ENCODE measurements at places on chromosomes 13 and 19.

GRCh38 chr19:19444681-19445155 lies 39.2 kb downstream of the GATAD2A start:
- H3K27ac ChIP-seq = peak overlapping the region; percentile 57
- no peak for DNase-seq
- no peaks in the 10 kb centered on the region for H3K36me3 ChIP-seq

DNA sequence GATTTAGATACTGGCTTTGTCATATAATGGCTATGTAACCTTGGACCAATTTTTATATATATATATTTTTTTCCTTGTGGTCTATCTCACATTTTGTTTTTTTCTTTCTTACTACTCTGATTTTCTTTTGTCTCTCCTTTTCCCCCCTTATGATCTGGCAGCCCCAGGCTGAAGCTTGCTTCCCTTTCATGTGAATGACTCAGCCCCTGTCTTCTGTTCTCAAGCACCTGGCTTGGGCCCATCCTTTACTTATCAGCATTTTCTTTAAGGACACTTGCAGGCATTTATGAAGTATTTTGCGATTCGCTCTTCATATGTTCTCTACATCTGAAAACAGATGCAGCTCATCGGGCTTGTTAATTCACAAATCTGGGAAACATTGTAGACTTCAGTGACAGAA lies 163.6 kb downstream of the SPRY2 start:
- H3K4me3 ChIP-seq = no peak overlapping the region
- no peaks in the 10 kb centered on the region for H3K36me3 ChIP-seq
- no peaks in the 10 kb centered on the region for H3K27me3 ChIP-seq
- no peak overlapping the region for H3K27ac ChIP-seq
- no peak for DNase-seq

- H3K4me3 ChIP-seq = no peak overlapping the region
- no peak overlapping the region for H3K27ac ChIP-seq
- H3K27me3 ChIP-seq = no peaks in the 10 kb centered on the region
- H3K36me3 ChIP-seq = no peaks in the 10 kb centered on the region
Observed at GRCh38 chr13:78317030-78317429, 286.3 kb downstream of the POU4F1 start.

DNA sequence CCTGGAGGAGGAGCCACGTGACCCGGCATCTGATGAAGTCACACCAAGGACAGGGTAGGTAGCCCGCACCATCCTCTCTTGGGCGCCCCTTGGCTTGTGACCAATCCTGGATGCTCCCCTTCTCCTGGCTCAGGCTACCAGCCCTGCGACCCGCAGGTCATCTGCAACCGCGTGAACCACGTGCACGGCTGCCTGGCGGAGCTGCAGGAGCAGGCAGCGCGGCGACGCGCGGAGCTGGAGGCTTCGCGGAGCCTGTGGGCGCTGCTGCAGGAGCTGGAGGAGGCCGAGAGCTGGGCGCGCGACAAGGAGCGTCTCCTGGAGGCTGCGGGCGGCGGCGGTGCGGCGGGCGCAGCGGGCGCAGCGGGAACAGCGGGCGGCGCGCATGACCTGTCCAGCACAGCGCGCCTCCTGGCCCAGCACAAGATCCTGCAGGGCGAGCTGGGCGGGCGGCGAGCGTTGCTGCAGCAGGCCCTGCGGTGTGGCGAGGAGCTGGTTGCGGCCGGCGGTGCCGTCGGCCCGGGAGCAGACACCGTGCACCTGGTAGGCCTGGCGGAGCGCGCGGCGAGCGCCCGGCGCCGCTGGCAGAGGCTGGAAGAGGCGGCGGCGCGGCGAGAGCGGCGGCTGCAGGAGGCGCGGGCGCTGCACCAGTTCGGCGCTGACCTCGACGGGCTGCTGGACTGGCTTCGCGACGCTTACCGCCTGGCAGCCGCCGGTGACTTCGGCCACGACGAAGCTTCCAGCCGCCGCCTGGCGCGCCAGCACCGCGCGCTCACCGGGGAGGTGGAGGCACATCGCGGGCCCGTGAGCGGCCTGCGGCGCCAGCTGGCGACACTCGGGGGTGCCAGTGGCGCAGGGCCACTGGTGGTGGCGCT lies 45.9 kb downstream of the SPTBN4 start:
- H3K27ac ChIP-seq = no peak overlapping the region
- H3K4me3 ChIP-seq = peak overlapping the region; percentile 30
- H3K4me1 ChIP-seq = peaks cover 6% of the 10 kb centered on the region
- no peak for DNase-seq

DNA sequence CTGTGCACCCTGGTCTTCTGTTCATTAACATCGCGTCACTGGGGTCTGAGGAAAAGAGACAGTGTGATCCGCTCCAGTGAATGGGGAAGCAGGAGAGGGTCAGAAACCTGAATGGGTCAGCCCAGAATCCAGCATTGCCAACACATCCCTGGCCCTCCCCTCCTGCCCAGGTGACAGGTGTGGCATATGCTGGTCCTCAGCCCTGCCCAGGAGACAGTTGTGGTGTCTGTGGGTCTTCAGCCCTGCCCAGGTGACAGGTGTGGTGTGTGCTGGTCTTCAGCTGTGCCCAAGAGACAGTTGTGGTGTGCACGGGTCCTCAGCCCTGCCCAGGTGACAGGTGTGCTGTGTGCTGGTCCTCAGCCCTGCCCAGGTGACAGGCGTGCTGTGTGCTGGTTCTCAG lies 8.0 kb downstream of the TFDP1 start:
- H3K4me3 ChIP-seq = no peak overlapping the region
- DNase-seq = peak; percentile 30
- H3K27me3 ChIP-seq = no peaks in the 10 kb centered on the region
- no peak overlapping the region for H3K27ac ChIP-seq

- DNase-seq = no peak
- H3K27me3 ChIP-seq = no peaks in the 10 kb centered on the region
- no peak overlapping the region for H3K27ac ChIP-seq
Observed at GRCh38 chr13:44908266-44908665, 81.0 kb downstream of the NUFIP1 start.

GRCh38 chr19:35775046-35775297 lies 392 bp upstream of the ARHGAP33 start:
- H3K4me3 ChIP-seq = peak overlapping the region; percentile 88
- H3K27ac ChIP-seq = no peak overlapping the region

GRCh38 chr19:15122331-15123030 lies 15.3 kb downstream of the SYDE1 start:
- no peak for DNase-seq
- H3K4me3 ChIP-seq = no peak overlapping the region
- H3K4me1 ChIP-seq = peaks cover 12% of the 10 kb centered on the region
- no peak overlapping the region for H3K27ac ChIP-seq
- H3K27me3 ChIP-seq = no peaks in the 10 kb centered on the region
- peaks cover 47% of the 10 kb centered on the region for H3K36me3 ChIP-seq

GRCh38 chr13:50713523-50714248 lies 129.8 kb downstream of the DLEU7 start:
- no peak overlapping the region for H3K27ac ChIP-seq
- no peak for DNase-seq
- no peaks in the 10 kb centered on the region for H3K36me3 ChIP-seq
- no peaks in the 10 kb centered on the region for H3K4me1 ChIP-seq
- no peaks in the 10 kb centered on the region for H3K27me3 ChIP-seq

GRCh38 chr13:110443622-110444225 lies 117.8 kb downstream of the RAB20 start:
- peak; percentile 67 for DNase-seq
- peak overlapping the region; percentile 80 for H3K27ac ChIP-seq
- H3K27me3 ChIP-seq = no peaks in the 10 kb centered on the region

DNA sequence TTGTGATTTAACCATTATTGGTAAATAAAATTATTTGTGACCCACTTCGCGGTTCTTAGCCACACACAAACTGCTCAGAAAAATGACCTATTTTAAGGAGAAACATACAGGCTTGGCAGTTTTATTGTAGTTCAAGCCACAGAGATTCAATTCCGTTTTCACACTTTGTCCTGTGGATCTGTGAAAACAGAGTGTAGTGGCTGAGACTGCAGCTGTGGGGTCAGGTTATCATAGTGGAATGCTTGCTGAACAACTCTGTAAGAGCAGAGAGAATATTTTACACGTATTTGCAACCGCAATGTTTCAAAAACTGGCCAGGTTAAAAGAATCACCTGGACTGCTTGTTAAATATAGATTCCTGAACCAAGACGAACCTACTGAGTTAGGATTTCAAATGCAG lies 292.5 kb downstream of the GPC5 start:
- H3K27me3 ChIP-seq = no peaks in the 10 kb centered on the region
- no peaks in the 10 kb centered on the region for H3K36me3 ChIP-seq
- H3K27ac ChIP-seq = no peak overlapping the region

DNA sequence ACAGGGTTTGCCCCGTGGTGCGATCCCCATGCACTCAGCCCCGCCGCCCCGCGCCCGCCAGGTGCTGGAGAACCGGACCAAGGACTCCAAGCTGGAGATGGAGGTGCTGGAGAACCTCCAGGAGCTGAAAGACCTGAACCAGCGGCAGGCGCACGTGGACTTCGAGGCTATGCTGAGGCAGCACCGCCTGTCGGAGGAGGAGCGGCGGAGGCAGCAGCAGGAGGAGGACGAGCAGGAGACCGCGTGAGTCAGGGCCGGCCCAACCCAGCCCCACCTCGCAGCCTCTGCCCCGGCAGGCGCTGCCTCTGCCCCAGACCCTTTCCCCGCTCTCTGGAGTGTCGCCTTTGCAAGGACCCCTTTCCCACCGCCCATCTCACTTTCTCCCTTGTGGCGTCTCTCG lies 11.3 kb downstream of the YJU2 start:
- DNase-seq = no peak
- H3K4me3 ChIP-seq = no peak overlapping the region
- H3K4me1 ChIP-seq = no peaks in the 10 kb centered on the region
- H3K27ac ChIP-seq = no peak overlapping the region
- H3K27me3 ChIP-seq = no peaks in the 10 kb centered on the region

DNA sequence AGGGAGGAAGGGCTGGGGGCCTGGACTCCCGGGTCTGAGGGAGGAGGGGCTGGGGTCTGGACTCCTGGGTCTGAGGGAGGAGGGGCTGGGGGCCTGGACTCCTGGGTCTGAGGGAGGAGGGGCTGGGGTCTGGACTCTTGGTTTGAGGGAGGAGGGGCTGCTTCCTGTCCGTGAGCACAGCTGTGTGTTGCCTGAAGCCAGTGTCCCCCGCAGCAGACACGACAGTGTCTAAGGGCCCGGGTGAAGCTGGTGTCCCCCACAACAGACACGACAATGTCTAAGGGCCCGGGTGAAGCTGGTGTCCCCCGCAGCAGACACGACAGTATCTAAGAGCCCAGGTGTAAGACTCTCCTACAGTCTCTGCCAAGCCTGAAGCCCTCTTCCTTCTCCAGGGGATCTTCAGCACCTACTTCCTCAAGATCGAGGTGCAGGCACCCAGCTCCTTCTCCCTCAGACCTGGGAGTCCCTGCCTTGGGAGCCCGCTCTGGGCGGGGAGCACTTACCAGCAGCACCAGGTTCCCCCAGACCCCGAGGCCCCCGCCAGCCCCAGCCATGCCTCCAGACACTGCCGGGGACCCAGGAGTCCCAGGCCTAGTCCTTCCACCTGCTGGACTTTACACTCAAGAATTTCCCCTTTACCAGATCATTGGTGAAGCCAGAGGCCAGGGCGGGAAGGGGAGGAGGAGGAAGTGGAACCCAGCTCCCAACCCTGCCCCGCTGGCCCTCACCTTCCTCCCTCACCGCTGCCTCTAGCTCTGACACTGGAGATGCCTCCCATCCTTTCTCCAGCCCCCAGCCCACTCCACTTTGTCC lies at the start of gene PTPRH:
Gene PTPRH (minus strand): TSS at position 622 of the 813 bp plus-strand sequence. CDS start 68 bp downstream, at position 554.
- H3K27ac ChIP-seq = no peak within 1 kb of the TSS
- H3K4me1 ChIP-seq = peaks cover 2% of the 10 kb centered on the region

GRCh38 chr13:111043575-111043982 lies 71.5 kb upstream of the ARHGEF7 start:
- H3K4me3 ChIP-seq = no peak overlapping the region
- DNase-seq = peak; percentile 54
- H3K27me3 ChIP-seq = no peaks in the 10 kb centered on the region
- H3K36me3 ChIP-seq = no peaks in the 10 kb centered on the region

- no peak overlapping the region for H3K4me3 ChIP-seq
- H3K36me3 ChIP-seq = no peaks in the 10 kb centered on the region
- H3K27ac ChIP-seq = no peak overlapping the region
- no peak for DNase-seq
Observed at GRCh38 chr19:35060160-35060855, 18.8 kb downstream of the HPN start.

GRCh38 chr13:24528816-24529398 lies 16.3 kb upstream of the PARP4 start:
- H3K4me1 ChIP-seq = no peaks in the 10 kb centered on the region
- H3K27ac ChIP-seq = no peak overlapping the region
- no peak overlapping the region for H3K4me3 ChIP-seq

- DNase-seq = no peak
- no peak overlapping the region for H3K27ac ChIP-seq
- peaks cover 45% of the 10 kb centered on the region for H3K36me3 ChIP-seq
- no peak overlapping the region for H3K4me3 ChIP-seq
- H3K4me1 ChIP-seq = no peaks in the 10 kb centered on the region
- H3K27me3 ChIP-seq = no peaks in the 10 kb centered on the region
Observed at GRCh38 chr19:34411216-34411615, 7.0 kb downstream of the PDCD2L start.

DNA sequence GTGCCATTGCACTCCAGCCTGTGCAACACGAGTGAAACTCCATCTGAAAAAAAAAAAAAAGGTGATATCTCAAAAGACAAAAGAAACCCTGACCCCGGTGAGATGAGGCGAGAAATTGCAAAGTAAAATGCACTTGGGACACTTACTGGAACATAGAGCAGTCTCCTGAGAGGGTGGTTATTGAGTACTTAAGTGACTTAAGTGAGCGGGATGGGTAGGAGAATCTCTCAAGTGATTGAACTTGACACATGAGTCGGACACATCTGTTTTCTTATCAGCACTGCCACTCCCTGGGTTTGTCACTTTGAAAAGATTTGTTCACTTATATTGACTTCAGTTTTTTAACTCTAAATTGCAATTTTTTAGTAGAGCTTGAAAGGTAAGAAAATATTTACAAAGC lies 2.8 kb downstream of the ZNF429 start:
- H3K27ac ChIP-seq = peak overlapping the region; percentile 11
- H3K4me3 ChIP-seq = no peak overlapping the region
- H3K27me3 ChIP-seq = no peaks in the 10 kb centered on the region
- no peaks in the 10 kb centered on the region for H3K36me3 ChIP-seq
- DNase-seq = no peak

GRCh38 chr13:44894001-44894770 lies 95.1 kb downstream of the NUFIP1 start:
- H3K27ac ChIP-seq = no peak overlapping the region
- no peaks in the 10 kb centered on the region for H3K36me3 ChIP-seq

GRCh38 chr19:47152632-47153031 lies 22.0 kb downstream of the SAE1 start:
- H3K27me3 ChIP-seq = no peaks in the 10 kb centered on the region
- DNase-seq = no peak
- H3K4me3 ChIP-seq = no peak overlapping the region
- no peak overlapping the region for H3K27ac ChIP-seq

DNA sequence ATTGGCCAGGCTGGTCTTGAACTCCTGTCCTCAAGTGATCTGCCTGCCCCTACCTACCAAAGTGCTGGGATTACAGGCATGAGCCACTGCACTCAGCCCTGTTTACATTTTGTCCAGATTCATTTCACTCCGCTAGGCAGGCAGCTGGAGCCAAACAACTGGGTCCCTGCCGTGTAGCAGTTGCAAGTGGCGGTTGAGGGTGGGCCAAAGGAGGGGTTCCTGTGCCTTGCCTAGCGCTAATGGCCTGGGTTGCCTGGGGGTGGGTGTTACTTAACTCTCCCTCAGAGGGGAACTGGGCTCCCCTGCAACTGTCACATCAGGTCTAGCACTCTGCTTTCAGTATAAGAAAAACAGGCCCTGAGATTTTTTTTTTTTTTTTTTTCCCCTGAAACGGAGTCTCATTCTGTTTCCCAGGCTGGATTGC lies 7.4 kb downstream of the ACP5 start:
- no peak overlapping the region for H3K4me3 ChIP-seq
- H3K27me3 ChIP-seq = no peaks in the 10 kb centered on the region
- no peaks in the 10 kb centered on the region for H3K36me3 ChIP-seq
- no peak overlapping the region for H3K27ac ChIP-seq
- DNase-seq = no peak
